Fibroblast of skin of scalp (primary cell): ENCODE measurements at places on chromosomes 2 and 18.

DNA sequence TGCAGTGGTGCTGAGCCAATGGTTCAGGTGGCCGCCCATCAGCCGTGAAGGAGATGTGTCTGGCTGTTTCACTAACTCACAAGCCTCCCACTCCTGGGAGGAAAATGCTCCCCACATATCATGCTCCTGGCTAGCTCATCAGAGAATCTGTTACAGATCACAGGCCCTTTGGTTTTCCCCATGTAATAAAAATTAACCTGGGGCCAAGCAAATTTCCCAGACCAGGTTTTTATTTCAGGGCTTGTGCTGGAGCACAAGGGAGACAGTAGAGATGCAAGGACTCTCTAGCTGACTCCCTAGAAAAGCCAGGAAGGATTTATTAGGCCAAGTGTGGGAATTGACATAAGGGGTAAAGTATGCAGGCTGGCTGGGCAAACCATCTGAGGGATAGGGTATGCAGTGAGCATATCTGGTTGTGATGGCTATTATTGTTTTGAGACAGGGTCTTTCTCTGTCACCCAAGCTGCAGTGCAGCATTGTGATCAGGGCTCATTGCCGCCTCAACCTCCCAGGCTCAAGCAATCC, 40.6 kb upstream of the CCBE1 start:
- peak; percentile 55 for DNase-seq

- DNase-seq, result no peak
These were observed 299.7 kb downstream of the CDCA7 start for GRCh38 chr2:173654161-173654895.

DNA sequence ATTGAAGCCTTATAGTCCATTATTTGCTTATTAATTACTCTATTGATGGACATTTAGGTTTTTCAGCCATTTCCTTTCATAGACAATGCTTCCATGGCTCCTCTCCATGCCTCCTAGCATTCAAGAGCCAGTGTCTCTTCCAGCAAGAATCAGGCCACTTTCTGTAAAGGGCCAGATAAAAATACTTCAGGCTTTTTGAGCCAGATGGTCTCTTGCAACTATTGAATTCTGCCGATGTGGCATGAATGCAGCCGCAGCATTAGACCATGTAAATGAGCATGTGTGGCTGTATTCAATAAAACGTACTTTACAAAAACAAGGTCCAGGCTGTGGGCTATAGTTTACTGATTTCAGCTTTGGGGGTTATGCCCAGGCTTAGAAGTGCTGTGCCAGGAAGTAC, 38.5 kb downstream of the TRAF3IP1 start:
- no peak for DNase-seq

- DNase-seq, result no peak
These were observed 168.7 kb upstream of the SKOR2 start for GRCh38 chr18:47420130-47420529.

DNA sequence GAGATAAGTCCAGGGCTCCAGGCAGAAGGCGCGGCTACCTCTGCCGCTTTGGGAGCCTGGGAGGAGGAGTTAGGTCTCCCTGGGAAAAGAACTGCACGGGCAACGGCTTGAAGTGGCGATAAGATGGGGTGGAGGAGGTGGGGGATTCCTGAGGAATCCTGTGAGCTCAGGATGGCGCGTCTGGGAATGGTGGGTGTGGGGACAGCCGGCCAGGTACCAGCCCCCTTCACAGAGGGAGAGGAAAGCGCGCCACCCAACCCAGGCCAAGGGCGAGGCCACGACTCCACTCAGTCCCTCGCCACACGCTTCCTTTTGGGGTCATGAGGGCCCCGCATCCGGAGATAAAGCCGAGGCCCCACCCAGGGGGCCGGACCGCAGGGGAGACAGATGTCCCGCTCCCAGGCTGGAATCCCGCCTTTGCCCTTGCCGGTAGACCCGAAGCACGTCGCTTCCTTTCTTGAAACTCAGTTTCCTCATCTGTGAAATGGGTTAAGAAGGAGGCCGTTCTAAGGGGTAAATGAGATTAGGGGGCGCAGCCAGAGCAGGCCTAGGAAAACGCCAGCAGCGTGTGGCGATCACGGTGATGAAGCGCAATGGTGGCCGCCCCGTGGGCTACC, 1.7 kb upstream of the CTDSP1 start:
- peak; percentile 86 for DNase-seq

DNA sequence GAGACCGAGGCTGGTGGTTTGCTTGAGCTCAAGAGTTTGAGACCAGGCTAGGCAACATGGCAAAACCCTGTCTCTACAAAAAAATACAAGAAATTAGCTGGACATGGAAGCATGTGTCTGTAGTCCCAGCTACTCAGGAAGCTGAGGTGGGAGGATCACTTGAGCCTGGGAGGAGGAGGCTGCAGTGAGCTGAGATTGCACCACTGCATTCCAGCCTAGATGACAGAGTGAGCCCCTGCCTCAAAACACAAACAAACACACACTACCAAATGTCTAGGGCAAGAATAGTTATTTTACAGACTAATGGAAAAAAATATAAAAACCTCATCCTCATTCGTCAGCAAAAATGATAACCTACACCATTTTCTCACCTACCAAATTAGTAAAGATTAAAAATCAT, 15.3 kb downstream of the BUB1 start:
- DNase-seq, result peak; percentile 9

- DNase-seq, result no peak
These were observed 14.9 kb downstream of the MAL start for GRCh38 chr2:95040426-95040825.

GRCh38 chr18:58315739-58316215, 271.8 kb downstream of the NEDD4L start:
- no peak for DNase-seq

DNA sequence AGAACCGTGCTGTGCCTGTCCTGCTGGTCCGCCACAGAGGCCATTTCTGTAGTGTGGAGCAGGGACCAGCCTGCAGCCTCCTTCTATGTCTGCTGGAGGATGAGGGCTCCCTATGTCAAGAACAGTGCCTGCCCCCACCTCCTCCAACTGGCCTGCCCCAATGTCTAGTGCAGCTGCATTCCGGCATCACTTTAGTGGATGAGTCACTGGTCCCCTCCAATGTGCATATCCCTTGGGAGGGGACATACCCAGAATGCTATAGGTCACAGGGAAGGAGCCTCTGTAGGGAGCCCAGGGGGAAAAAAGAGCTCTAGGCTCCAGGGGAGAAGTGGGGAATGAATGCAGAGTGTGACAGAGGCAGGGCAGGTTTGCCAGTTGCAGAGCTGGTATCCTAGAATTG, 219.6 kb downstream of the CELF4 start:
- DNase-seq, result peak; percentile 40

DNA sequence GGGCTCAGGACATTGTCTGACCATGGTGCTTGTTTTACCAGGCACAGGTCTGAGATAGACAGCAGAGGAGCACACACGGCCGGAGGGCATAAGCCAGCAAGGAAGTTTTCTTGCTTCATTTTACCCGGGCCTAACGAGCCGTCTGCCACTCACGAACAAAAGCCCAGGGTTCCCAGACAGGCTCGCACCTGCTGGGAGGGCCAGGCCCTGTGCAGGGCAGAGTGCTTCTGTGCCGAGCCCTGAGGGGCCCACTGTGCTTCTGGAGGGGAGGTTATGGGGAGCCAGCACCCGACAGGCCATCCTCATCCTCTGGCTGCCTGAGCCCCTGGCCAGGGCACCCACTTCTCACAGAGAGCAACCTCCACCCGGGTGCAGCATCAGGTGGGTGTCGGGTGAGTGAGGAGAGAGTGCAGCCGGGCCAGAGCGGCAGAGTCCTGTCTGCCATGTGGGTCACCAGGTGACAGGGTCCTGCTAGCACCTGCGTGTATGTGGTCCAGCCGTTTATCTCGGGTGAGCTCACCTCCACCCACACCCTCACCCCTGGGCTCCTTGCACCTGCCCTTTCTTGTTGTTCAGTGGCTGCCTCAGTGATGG, 297.9 kb downstream of the NDUFA10 start:
- no peak for DNase-seq

DNA sequence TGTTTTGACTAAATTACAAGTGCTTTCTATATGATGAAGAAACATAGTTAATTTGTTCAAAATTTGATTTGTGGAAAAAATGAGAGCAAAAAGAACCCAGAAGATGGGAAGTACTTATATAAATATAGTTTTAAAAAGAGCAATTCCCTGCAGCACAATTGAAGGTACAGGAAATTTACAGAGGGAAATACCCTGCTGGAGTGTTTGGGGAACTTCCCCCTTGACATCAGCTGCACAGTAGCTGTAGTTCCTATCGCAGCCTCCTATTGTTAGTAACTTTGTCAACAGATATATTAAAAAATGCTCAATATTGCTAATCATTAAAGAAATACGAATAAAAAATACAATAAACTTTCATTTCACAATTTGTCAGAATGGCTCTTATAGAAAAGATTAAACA, 1118.8 kb upstream of the ZEB2 start:
- DNase-seq, result no peak

GRCh38 chr18:37378336-37379010, 187.1 kb downstream of the CELF4 start:
- no peak for DNase-seq

DNA sequence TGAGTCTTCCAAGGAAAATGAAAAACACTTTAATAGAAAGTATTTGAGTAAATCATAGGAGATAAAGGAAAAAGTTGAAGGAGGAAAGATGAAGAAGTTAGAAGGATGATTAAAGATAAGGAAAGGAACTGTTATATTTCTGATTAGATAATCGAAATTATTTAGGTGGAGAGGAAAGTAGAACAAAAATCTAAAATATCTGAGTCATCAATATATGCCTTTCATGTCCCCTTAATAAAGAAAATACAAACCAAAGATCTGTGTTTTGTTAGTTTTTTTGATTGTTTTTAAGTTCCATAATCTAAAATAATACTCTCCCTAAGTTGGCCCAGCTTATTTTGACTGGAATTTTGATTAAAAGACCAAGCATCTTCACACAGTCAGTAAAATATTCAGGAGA, 412.9 kb upstream of the DDX18 start:
- no peak for DNase-seq

DNA sequence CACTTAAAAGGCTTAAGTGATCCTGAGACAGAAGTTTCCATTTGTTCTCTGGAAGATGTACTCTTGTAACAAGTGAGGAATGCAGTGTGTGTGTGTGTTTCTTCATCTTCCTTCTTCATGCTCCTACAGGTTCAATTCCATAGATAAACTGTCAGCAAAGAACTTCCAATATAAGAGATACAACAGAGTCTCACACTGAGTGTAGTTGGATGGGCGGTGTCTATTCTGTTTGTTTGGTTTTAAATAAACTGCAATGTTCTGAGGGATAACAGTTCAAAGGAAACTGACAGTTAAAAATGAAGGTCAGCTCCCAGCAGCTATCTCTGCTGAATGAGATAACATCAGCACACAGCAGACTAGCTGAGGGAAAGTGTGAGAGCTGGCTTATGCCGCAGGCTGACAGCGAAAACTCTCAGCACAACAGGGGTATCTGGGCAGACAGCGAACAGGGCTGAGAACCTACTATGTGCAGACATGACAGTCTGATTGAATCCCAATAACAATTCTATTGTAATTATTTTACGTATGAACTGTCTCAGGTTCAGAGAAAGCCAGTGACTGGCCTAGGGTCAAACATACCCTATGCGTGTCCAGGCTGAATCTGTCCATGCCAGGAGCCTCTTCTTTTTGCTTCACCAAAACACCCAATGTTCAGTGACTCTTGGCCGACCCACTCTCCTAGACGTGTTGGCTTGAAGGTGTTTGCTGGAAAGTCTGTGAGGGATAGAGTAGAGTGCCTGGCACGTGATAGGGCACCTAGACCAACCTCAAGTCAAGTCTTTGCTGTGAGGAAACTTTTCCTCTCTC, 201.9 kb upstream of the TRIB2 start:
- DNase-seq, result no peak

GRCh38 chr18:39772155-39772919, 2182.7 kb upstream of the PIK3C3 start:
- peak; percentile 9 for DNase-seq

DNA sequence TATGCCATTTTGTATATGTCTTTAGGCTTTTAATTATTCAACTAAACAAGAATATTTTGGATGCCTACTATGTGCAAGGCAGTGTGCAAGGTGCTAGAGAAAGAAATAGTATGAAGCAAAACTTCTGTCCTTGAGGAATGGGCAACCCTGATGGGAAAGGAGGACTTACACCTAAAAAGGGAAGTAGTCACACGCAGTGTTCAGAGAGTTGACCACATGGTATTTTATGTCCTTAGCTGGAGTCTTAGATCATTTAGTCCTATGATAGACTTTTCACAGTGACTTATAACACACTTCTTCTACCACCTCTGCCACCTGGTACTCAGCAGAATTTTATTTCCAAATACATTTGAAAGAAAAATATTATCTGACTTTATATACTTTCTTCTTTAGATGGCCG, 291.6 kb downstream of the PLCL1 start:
- DNase-seq, result no peak

DNA sequence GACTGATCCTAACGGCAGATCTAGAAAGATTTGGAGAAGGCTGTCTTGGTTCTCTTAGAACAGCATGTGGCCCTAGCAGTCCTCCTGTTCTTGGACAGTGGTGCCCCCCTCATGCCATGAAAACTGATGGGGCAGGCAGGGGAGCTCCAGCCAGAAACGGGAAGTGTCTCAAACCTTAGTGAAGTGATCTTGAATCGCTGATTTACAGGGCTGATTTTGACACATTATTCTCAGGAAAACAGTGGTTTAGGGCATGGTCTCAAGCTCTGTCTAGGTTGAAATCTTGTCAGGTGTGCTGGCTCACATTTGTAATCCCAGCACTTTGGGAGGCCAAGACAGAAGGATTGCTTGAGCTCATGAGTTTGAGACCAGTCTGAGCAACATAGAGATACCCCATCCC, 37.8 kb downstream of the SRSF7 start:
- no peak for DNase-seq
